ENCODE measurements at places on chromosomes 6 and 20.

DNA sequence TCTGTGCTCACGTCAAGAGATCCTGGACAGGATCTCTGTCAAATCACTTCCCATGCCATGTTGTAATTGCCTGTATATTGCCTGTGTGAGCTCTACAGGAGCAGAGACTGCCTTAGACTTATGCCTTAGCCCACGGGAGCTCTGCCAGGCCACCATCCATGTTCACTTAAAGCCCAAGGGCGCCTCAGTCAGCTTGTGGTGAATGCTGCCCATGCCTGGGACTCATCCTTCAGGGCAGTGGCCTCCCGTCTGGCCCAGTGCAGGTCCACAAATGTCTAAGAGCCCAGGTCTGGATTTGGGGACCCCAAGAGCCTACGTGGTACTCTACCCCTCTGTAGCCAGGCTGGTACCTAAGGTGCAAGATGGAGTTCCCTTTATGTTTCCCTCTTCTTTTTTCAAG, 22.4 kb upstream of the BPIFA2 start:
- no peak for DNase-seq

GRCh38 chr6:82040405-82041221, 206.9 kb downstream of the IBTK start:
- no peak for DNase-seq

DNA sequence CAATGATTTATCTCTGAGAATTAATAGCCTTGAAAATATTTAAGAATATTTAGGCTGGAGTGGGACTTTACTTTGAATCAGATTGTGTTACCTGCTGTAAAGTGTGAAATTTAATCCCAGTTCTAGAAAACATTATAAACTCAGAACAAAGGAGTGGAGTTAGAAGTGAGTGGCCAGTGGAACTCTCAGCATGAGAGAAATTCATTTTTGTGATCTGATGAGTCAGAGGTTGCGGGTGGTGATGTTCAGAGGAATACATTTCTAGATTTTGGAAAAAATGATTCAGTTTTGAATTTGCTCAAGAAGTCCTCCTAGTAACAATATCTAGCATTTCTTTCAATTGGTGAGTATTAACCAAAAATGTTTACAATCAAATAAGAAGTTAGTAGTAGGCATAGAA, 167.5 kb downstream of the ZFAND3 start:
- no peak for DNase-seq

- no peak for DNase-seq
Measured at GRCh38 chr6:73586416-73586974, 65.7 kb upstream of the EEF1A1 start.

GRCh38 chr20:50834599-50835005, 39.7 kb downstream of the BCAS4 start:
- no peak for DNase-seq

DNA sequence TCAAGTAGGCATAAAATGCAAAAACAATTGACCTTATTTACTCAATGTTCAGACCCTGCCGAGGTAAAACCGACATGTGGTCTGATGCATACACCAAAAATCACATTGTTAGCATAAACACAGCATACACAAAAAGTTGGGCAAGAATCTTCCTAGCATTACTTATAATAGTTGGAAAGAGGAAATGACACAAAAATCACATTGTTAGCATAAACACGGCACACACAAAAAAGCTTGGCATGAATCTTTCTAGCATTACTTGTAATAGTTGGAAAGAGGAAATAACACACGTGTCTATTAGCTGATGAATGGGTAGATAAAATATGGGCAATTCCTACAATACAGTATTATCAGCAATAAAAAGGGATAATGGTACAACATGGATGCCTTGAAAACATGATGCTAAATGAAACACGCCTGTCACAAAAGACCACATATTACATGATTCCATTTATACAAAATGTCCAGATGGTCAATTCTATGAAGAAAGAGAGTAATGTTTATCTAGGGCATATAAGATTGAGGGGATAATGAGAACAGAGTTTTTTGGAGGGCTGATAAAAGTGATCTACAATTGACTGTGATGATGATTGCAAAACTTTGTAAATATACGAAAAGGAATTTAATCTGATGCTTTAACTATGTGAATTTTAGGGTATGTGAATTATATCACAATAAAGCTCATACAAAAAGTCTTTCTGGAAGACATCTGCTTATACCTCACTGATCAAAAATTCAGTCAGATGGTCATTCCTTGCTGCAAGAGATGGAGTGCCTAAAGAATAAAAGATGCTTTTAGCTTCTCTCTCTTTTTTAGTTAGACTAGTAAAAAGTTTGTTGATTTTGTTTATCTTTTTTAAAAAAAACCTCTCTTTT, 1019.5 kb upstream of the CITED2 start:
- no peak for DNase-seq

GRCh38 chr6:113148566-113148965, 708.6 kb upstream of the MARCKS start:
- no peak for DNase-seq

DNA sequence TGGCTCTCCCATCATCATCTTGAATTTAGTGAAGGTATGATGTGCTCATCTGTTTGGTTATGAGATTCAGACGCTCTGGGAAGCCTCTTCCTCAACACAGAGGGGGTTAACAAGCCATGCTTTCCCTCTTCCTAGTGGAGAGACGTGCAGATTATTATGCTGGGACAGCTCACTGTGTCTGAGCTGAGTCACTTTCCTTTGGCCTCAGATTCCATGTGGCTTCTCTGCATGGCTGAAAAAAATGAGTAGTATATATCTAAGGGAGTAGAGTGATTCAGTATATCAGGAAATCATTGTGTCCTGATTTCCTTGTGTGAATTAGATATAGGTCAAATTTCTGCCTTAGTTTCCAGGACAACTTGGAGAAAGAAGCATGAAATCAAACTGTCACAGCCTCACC, 52.6 kb downstream of the FIG4 start:
- no peak for DNase-seq

DNA sequence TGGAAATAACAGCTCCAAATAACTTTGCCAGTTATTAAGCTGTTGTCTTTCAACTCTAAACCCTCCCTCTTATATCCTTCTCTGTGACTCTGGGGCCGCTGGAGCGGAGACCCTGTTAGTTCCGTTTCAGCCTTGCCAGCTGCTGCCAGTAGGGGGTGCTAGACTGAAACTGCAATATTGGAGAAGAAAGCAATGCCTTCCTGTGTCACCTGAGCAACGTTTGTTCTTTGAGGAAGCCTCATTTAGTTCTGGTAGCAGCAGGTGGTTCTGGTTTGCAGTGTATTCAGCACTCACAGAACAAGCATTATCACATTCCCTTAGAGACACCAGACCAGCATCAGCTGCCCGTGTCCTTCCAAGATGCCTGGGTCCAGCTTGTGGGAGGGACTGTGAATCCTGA, 22.9 kb upstream of the JAG1 start:
- no peak for DNase-seq

Data from CD4-positive, alpha-beta T cell treated with Interleukin-6 for 4 hours (primary cell).